ENCODE measurements at places on chromosomes 1 and 21. TPM values are rescaled to one million over a fixed set of nuclear protein-coding genes. Genes with fewer than 3 reads are reported as not detected.

The TTC3 gene
- 49.4 TPM for total RNA-seq

The KANK4 gene
- total RNA-seq: not detected

The PLA2G4A gene
- total RNA-seq: not detected

The C4BPB gene
- total RNA-seq: 3.1 TPM

The OR2AJ1 gene
- total RNA-seq: not detected

The C1QTNF12 gene
- 1.4 TPM for total RNA-seq

The GPR61 gene
- total RNA-seq: 0.52 TPM

The PTPN7 gene
- total RNA-seq: 183 TPM

The MSH4 gene
- 0.46 TPM for total RNA-seq

The RGS8 gene
- total RNA-seq: not detected

The TNNT2 gene
- not detected for total RNA-seq

The USP21 gene
- total RNA-seq: 40.2 TPM

The CELA2B gene
- not detected for total RNA-seq

The HOOK1 gene
- 8.0 TPM for total RNA-seq

The ADAMTS1 gene
- total RNA-seq: 1.1 TPM

The ANGPTL1 gene
- not detected for total RNA-seq

The LCE6A gene
- not detected for total RNA-seq

The SHE gene
- not detected for total RNA-seq

The CFAP107 gene
- total RNA-seq: not detected

The CAMK2N1 gene
- total RNA-seq: 0.37 TPM

The SLC37A1 gene
- total RNA-seq: 19.2 TPM

The SLAMF6 gene
- 25.1 TPM for total RNA-seq
